ENCODE measurements at places on chromosomes 13 and 19.

- DNase-seq = no peak
Observed at GRCh38 chr19:5407356-5407755, 47.9 kb upstream of the ZNRF4 start.

GRCh38 chr13:37889102-37889501 is 19.5 kb upstream of the TRPC4 start:
- DNase-seq = no peak

GRCh38 chr13:112727581-112727980 is 37.7 kb downstream of the ATP11A start:
- no peak for DNase-seq

- no peak for DNase-seq
Observed at GRCh38 chr13:39967199-39967959, 311.9 kb downstream of the COG6 start.

- no peak for DNase-seq
Observed at GRCh38 chr19:23420824-23421223, 25.6 kb upstream of the ZNF91 start.

DNA sequence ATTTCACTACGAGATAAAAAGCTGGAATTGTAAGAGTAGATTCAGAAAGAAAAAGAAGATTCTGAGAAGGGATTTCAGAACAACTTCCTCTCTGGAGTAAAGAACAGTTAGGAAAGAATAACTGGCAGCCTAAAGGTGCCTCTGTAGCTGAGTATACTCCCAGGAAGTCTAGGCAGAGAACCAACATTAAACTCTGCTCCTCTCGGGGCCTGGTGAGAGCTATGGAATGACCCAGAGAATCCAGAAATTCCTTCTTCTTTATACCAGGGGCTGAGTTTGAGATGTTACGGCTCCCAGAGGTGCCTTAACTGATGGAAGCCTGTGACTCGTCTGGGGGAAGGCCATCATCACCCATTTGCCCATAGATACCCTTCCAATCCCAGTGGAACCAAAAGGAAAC is 39.1 kb downstream of the FAM216B start:
- DNase-seq = no peak

DNA sequence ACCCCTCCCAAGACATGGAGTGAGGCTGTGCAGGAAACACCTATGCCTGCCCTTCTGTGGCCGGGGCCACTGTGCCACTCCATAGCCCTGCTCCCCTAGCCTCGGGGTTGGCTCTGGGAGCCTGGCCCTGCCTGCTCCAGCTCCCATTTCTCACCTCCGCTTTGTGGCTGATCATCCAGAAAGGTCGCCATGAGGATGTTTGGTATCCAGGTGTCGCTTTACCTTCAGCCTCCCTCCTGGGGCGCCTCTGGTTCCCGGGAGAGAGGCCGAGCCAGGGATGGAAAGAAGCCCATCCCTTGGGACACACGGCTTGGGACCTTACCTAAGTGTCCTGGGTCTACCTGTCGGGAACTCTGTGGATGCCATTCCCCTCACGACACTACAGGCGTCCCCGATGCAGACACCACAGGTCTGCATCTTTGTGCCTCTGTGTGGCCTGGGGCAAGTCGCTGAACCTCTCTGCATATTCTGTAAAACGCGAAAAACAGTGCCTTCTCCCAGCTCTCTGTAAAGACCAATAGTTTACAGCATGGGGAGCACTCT is 3.4 kb upstream of the MCF2L start:
- DNase-seq = no peak

DNA sequence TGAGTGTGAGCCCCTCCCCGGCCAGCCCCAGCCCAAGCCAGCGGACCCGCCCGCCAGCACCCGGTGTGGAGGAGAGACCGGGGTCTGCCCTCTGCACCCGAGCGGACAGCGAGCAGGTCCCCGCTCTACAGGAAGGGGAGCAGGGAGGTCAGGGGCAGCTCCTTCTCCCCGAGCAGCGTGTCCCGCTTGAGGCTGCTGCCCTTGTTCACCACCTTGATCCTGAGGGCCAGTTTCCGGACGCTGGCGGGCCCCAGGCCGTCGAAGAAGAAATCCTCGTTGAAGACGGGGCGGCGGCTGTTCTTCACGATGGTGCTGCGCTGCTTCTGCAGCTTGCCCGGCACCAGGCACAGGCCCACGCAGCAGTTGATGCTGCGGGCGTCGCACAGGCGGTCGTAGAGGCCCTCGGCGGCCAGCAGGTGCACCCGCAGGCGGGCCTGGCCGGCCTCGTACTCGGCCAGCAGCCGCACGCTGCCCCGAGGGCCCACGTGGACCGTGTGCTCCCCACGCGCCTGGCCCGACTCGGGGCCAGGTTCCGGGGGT is 1.9 kb downstream of the C2CD4C start:
- no peak for DNase-seq

- no peak for DNase-seq
Observed at GRCh38 chr19:38210458-38210987, 13.5 kb downstream of the DPF1 start.

GRCh38 chr19:32465176-32465575 is 59.6 kb downstream of the DPY19L3 start:
- DNase-seq = no peak

DNA sequence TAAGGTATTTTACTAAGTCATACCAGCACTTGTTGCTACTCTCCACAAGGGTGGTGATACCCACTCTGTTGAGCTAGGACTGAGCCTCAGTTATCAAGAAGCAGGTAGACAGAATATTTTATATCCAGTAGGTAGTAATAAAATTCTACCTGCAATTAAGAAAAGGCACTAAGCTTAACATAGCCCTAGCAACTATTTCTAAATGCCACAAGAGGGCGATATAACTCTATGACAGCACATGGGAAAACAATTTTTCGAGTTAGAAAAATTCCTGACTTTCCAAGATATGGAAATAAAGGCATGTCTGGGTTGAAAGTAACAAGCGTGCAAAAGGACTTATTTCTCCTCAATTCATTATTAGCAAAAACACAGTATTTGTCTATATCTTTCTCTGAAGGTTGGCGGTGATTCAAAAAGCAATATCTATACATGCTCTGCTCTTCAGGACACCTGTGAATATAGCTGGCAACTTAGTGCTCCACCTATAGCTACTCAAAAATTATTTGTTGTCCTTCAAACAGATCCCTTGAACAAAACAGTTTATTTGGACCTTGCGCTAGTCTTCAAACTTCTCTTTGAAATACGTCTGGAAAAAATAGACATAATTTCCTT is 14.7 kb downstream of the CCDC169 start:
- no peak for DNase-seq

DNA sequence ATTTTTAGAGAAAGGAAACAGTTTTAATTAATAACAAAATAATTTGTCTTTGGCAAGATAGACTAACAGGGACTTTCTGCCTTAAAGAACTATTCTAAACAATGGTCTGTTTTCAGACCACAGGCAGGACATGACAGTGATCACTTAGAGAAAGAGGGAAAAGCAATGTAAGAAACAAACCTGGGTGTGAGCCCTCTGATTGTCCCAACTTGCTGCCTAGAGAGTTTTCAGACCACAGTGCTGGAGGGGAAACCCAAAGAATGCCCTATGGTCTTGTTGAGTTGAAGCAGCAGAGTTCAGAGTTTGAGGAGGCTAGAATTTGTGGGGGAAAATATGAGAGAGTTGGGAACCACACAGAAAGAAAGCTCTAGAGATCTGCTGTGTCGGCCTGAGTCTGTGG is 38.1 kb downstream of the DGKH start:
- no peak for DNase-seq

- no peak for DNase-seq
Observed at GRCh38 chr13:70172946-70173597, 64.8 kb upstream of the KLHL1 start.

GRCh38 chr13:94120878-94121277 is 358.6 kb downstream of the DCT start:
- no peak for DNase-seq

Data from LNCaP clone FGC (cell line).